Suprapubic skin (tissue), 4 donors: ENCODE measurements at places on chromosomes 3 and 15.

GRCh38 chr3:14461748-14462324 lies 59.4 kb downstream of the SLC6A6 start:
- no peak for DNase-seq

- no peak for DNase-seq
Measured at GRCh38 chr3:74301056-74301455, 313.4 kb downstream of the CNTN3 start.

DNA sequence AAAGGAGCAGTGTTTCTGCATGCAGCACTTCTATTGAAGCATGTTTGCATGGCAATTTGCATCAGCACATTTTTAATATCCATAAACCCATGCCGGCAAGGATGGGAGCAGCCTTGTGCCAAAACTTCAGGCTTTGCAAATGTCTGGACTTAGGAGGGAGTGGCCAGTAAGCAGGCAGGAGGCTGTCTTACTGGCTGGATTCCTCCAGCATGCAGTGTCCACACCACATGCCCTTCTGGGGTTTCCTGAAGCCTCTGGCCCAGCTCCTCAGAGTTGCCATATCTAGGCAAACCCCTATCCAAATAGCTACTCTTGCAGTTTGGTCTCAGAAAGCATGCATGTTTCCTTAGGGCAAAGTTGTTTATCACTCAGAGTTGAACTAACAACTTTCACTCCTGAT lies 139.1 kb upstream of the MRPS22 start:
- DNase-seq: no peak

GRCh38 chr15:89645680-89646079 lies 9.6 kb downstream of the KIF7 start:
- DNase-seq: peak; percentile 65

GRCh38 chr3:53252096-53252946 lies 3.5 kb downstream of the TKT start:
- DNase-seq: no peak

DNA sequence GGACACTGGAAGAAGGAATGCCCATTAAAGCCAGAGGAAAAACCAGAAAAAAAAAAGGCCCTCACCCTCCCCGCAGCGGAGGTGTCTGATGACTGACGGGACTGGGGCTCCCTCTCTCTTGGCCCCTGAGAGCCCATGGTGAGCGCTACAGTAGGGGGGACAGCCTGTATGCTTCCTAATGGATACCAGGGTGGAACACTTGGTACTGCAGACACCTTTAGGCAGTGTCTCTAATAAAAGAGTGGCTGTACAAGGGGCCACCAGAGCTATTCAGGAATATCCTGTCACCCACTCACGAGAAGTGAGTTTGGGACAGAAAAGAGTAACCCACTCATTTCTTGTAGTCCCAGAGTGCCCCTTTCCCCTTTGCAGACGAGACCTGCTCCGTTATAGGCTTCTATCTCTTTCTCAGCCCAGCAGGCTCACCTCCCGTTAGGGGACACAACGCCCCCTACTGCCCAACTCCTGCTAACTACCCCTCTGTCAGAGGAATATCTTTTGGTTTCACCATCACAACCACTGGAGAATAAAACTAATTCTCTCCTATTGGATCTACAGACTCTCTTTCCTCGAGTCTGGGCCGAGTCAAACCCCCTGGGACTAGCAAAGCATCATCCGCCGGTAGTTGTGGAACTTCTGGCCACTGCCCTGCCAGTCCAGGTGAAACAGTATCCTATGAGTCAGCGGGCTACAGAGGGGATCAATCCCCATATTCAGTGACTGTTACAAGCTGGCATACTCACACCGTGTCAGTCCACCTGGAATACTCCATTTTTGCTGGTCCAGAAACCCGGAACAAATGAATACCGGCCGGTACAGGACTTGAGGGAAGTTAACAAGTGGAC lies 40.8 kb downstream of the ZBTB11 start:
- DNase-seq: no peak

GRCh38 chr3:196650740-196651311 lies 11.3 kb downstream of the NRROS start:
- DNase-seq: no peak

DNA sequence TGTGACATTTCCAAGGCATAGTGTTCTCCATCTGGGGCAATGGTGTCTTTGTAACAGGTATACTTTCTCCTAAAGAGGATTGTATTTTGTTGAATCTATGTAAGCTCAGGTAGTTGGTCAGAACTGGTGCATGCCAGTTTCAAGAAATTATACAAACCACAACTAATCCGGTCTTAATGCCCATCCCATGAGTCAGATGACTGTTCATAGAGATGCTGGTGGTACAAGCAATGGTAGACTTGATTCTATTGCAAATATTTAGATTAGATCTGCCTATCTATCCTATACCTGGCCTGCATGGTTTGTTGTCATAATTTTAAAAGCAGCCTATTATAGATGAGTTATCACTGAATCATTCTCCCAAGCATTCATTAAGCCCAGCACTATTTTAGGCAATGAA lies 43.5 kb downstream of the ATP13A5 start:
- no peak for DNase-seq

DNA sequence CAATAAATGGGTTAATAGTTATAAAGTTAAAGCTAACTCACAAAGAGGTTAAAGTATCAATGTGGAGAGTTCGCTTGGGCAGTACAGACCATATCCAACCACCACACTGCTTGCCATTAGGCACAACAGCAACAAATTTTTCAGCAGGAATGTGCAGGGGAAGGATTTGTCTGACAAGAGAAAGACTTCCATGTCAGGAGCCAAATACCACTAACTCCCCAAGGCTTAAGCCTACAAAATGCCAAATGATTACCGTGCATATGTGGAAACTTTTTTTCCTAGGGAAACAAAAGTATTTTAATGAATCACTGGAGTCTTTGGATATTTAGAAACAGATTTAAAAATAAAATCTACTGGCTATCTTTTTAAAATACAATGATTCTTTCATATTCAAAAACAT lies 8.1 kb downstream of the VGLL3 start:
- no peak for DNase-seq

DNA sequence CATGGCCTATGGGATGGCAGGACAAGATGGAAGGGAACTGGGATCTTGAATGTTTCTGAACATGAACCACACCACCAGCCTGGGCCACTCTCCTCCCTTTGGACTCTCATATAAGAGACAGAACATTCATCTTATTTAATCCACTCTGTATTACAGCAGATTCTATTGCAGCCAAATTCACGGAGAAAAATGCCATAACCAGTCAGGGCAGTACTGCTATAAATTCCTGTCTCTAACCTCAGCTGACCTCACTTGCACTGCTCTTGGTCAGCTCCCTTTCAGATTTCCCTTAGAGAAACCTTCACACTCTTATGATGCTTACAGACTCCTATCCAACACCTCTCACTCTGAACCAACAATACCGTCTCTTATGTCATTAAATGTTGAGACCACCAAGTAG lies 101.4 kb downstream of the RYK start:
- DNase-seq: no peak

- no peak for DNase-seq
Measured at GRCh38 chr15:89628806-89629715, 26.2 kb downstream of the KIF7 start.

GRCh38 chr15:58260725-58261267 lies 122.6 kb downstream of the AQP9 start:
- no peak for DNase-seq

GRCh38 chr3:31934866-31935265 lies 46.2 kb downstream of the OSBPL10 start:
- no peak for DNase-seq

DNA sequence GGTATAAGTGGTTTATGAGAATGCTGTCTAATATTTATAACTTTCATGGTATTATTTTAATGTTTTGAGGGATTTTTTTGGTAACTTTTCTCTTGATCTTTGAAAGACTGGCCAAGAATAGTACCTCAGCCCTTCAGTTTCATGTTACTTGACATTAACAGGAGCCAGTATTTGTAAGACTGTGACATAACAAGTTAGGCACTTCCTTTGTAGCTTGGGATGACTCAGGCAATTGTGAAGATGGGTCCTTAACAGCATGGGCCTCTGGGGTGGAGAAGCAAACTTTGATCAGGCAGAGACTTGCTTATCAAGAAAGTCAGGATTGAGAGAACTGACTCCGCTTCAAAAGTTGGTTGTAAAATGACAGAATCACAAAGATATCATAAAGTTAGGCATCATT lies 9.5 kb downstream of the LRRC49 start:
- no peak for DNase-seq

- DNase-seq: no peak
Measured at GRCh38 chr3:65534805-65535204, 503.9 kb downstream of the MAGI1 start.

DNA sequence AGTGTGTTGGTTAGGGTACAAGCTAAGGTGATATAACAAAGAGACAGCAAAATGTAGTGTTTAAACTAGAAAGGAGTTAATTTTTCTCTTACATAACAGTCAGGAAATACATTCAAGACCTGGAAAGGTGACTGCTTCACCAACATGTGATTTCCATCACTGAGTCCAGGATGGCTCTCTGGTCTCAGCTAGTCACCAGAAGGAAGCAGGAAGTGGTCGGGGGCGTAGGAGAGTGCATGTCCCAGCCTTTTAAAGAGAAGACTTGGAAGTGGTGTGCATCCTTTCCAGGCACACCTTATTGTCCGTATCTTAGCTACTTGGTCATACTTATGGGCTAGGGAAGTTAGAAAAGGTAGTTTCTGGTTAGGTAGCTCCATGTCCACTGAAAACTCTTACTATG lies 11.1 kb upstream of the UBE2Q2 start:
- DNase-seq: no peak

DNA sequence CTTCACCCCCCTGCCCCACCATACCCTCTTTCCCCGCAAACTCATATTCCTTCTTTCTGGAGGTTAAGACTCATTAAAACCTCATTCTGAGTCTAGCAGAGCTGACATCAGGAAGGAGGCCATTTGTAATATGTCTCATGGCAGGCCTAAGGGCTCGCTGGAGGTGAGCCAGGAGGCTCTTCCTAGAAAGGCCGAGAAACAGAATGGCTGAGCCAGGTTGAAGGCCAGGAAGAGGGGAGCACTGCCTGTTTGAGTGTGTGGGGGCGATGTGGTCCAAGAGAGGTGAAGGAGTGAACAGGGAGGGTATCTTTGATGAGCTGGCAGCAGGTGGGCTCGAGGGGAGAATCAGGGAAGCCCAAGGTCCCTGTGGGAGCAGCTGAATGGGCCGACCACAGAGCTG lies 317.3 kb downstream of the TLE3 start:
- DNase-seq: no peak

GRCh38 chr15:85730001-85730820 lies 64.5 kb downstream of the KLHL25 start:
- no peak for DNase-seq

GRCh38 chr3:126737527-126737926 lies 33.5 kb downstream of the CHCHD6 start:
- DNase-seq: peak; percentile 32

- DNase-seq: no peak
Measured at GRCh38 chr15:69070396-69070795, 55.9 kb downstream of the NOX5 start.

DNA sequence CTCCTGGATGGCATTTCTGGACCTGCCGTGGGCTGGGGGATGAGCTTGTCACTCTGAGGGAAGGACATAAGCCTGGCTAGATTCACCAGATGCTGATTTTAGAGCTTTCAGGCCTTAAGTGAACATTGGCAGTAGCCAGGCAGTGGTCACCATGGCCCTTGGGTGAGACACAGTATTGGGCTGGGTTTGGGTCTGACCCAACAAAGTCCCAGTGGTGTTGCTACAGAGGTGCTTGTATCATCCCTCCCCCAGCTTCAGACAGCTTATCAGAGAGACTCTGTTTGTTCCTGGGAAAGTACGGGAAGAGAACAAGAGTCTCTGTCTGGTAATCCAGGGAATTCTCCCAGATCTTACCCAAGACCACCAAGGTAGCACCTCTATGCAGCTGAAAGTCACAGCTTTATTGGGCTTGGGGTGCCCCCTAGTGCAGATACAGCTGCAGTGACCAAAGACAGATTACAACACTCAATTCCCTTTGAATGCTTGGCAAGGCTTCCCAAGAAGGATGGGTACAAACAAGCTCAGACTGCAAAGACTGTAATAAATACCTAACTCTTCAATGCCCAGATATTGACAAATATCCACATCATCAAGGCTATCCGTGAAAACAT lies 9.8 kb upstream of the RUVBL1 start:
- DNase-seq: no peak

- no peak for DNase-seq
Measured at GRCh38 chr3:56928379-56929068, 126.8 kb upstream of the ARHGEF3 start.

DNA sequence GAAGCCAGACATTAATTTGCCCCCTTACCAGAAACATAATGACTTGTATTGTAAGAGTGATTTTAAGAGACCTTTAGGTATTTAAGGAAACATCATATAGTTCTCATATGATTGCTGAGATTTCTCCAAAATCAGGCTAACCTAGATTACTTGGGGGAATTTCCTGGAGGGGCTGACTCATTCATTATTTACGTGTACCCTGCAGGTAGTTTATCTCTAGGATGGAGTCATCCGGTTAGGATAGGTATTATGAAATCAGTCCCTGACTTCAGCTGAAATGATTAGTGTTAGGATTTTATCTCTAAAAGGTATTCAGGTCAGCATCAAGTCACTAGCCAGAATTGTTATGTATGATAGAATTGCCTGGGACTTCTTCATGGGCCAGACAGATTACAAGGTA lies 97.5 kb downstream of the TCF12 start:
- DNase-seq: no peak

DNA sequence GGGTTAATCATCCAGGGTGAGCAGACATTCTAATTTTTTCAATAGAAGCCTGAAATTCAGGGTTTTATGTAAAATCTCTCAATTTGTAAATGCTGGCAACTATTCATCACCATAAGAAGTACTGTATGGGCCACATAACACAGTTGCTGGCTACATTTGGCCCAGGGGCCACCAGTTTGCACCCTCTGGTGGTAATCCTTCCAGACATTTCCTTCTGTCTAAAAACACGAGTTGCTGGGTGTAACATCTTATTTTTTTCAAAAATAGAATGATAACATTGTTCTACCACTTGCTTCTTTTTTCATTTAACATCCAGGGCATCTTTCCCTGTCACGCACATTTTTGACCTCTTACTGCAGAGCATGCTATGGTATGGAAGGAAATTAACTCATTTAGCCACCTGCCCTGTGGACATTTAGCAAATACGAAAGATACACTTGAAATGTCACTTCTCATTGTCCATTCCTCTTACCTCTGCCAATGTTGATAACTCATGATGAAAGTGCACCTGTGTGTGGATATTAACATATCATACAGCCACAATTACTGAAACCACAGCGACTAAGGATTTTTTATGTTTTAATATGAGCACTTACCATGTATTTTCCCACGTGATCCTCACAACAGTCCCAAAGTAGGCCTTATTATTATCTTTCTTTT lies 117.5 kb upstream of the ARHGEF3 start:
- DNase-seq: no peak

GRCh38 chr3:21803604-21804003 lies 52.6 kb upstream of the ZNF385D start:
- no peak for DNase-seq

GRCh38 chr15:31065824-31066223 lies 35.7 kb downstream of the TRPM1 start:
- no peak for DNase-seq
